ENCODE measurements at places on chromosomes 4 and X.

DNA sequence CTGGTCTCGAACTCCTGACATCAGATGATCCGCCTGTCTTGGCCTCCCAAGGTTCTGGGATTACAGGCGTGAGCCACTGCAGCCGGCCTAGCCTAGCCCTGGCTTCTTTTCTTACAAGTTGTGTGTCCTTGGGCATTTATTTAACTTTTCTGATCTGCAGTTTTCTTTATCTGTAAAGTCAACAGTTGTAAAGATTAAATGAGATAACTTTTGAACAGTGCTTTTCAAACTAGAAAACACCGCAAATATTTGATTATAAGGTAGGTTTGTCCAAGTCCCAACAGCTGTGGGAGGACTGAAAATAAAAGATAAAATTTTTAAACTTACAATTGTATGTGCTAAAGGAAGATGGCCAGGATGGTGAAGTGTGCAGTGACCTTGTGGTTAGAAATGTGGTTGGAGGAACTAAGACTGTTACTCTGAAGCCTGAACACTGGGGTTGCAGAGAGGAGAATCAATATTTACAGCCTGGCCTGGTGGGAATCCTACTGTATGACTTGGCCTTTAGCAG is 44.8 kb downstream of the GSX2 start:
- no peak for DNase-seq

- no peak for DNase-seq
Measured at GRCh38 chrX:44651358-44651757, 108.7 kb upstream of the FUNDC1 start.

DNA sequence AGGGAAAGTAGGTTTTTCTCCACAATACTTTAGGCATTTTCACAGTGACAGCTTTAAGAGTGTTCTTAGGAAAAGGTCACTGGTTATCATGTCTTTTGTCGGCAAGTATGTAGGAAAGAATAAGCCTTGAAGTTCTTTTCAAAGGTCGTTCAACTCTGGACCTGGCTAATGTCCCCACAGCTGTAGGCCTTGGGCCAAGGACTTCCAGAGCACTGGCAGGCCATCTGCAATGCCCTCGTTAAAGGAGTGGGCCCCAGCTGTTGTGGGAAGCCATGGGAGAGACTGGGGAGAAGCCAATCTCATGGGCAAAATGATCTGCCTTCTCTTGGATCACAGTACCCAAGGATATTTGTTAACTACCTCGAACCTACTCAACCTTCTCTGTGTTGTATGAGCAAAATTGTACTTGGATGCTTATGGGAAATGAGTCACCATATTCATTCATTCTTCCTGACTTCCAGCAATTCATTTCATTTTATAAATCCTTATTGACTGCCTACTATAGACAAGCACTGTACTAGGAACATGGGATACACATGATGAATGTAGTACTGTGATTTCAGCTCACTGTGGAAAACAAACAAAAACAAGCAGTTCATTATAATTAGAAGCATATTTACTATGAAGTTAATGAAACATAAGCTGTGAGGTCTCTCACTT is 141.1 kb upstream of the KIT start:
- no peak for DNase-seq

DNA sequence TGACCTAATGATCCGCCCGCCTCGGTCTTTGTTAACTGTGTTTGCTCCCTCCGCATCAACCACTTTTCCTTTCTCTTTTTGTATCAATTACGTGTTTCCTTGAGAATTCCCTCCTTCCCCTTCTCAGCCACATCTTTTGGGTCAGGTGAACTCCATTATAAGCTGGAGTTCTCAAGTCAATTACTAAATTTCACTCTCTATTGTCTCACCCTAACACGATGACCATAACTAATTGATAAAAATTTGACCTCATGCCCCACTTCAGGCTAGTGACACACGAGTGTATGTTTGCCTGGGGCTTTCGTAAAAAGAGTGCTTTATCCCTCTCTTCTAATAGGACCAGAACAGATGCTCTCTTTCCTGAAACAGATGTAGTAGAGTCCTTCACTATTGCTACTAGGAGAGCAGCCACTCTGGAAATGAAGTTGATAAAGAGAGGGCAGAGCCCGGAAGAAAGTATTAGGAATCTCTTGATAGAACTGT is 403.6 kb upstream of the ANXA10 start:
- DNase-seq: no peak

- no peak for DNase-seq
Measured at GRCh38 chr4:113056318-113056717, 6.9 kb downstream of the ANK2 start.

GRCh38 chrX:13522811-13523210 is 46.6 kb upstream of the EGFL6 start:
- no peak for DNase-seq
